GM12878 (cell line): ENCODE measurements at places on chromosomes 1 and 21. TPM values are rescaled to one million over a fixed set of nuclear protein-coding genes. Genes with fewer than 3 reads are reported as not detected.
A peak's percentile ranks its signal among the peaks of the same experiment; 100 is the strongest.

- no peaks in the 10 kb centered on the region for H3K36me3 ChIP-seq
- H3K4me3 ChIP-seq, result no peak overlapping the region
- H3K27me3 ChIP-seq, result no peaks in the 10 kb centered on the region
- DNase-seq, result no peak
- no peak overlapping the region for H3K27ac ChIP-seq
Measured at GRCh38 chr1:62050165-62050564, 144.5 kb upstream of the L1TD1 start.

Gene LCE1E
- 1.0 and 3.7 TPM in 2 replicates for total RNA-seq

GRCh38 chr1:169184812-169185211 lies 78.3 kb downstream of the ATP1B1 start:
- no peaks in the 10 kb centered on the region for H3K36me3 ChIP-seq
- no peaks in the 10 kb centered on the region for H3K27me3 ChIP-seq
- DNase-seq, result no peak

DNA sequence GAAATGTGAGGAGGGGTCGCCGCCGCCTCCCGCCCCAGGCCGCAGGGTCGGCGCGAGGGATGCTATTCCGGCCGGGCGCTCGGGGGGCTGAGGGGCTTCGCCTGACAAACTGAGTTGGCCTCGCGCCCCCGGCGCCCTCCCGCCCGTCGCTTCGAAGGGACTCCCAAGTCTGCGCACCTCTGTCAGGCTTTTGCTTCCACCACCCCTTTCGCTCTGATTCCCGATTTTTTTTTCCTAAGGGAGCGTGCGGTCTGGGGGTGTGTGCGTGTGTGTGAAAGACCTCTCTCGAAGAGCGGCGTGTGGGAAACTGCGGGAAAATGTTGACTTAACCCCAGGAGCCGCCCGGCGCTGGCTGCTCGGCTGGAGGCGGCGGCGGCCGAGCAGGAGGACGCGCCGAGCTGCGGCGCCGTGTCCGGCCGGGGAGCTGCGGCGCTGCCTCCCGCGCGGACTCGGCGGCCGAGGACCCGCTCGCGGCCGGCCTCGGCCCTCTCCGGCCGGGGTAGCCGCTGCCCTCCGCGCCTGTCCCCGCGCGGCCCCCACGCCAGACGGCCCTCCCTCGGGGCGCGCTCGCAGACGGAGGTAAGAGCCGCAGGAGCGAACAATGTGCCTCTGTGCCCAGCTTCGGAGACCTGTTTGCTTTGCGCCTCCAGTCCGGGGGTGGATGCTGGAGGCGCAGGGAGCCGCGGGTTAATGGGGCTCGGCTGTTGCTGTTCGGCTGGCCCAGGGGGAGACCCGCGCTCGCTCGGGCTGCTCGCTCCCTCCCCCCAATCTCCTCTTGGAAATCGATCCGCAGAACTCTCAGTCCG lies 1.1 kb downstream of the ADGRL2 start:
- no peak overlapping the region for H3K27ac ChIP-seq
- DNase-seq, result no peak
- H3K4me1 ChIP-seq, result no peaks in the 10 kb centered on the region
- H3K4me3 ChIP-seq, result no peak overlapping the region

Gene ESRRG
- not detected in 2 replicates for total RNA-seq

- no peaks in the 10 kb centered on the region for H3K36me3 ChIP-seq
- H3K4me3 ChIP-seq, result peak overlapping the region; percentile 47; the same call in 1 of the 2 replicates
- H3K27ac ChIP-seq, result peak overlapping the region; percentile 90
- no peak for DNase-seq
- H3K4me1 ChIP-seq, result peaks cover 21% of the 10 kb centered on the region
- H3K27me3 ChIP-seq, result no peaks in the 10 kb centered on the region
Measured at GRCh38 chr1:149846042-149846441, 53.3 kb upstream of the BOLA1 start.

DNA sequence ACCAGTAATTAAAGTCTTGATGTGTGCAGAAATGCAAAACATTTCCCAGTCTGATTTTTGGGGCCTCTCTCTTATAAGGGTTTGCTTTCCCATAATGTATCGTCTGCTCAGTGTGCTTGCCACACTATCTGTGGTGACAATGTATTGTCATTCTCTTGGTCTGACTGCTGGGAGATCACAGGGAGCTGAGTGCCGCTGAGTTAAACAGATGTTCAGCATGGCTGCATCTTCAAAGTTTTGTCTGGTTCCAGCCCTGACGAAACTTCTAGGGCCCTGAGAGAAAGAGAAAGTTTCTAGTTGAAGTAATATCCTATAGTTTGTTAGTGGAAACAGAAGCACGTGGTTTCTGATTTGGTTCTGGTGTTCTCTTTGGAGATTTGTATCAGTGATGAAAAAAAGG lies 42.6 kb downstream of the DNM3 start:
- DNase-seq, result no peak
- H3K4me3 ChIP-seq, result no peak overlapping the region
- no peaks in the 10 kb centered on the region for H3K27me3 ChIP-seq
- no peaks in the 10 kb centered on the region for H3K36me3 ChIP-seq

DNA sequence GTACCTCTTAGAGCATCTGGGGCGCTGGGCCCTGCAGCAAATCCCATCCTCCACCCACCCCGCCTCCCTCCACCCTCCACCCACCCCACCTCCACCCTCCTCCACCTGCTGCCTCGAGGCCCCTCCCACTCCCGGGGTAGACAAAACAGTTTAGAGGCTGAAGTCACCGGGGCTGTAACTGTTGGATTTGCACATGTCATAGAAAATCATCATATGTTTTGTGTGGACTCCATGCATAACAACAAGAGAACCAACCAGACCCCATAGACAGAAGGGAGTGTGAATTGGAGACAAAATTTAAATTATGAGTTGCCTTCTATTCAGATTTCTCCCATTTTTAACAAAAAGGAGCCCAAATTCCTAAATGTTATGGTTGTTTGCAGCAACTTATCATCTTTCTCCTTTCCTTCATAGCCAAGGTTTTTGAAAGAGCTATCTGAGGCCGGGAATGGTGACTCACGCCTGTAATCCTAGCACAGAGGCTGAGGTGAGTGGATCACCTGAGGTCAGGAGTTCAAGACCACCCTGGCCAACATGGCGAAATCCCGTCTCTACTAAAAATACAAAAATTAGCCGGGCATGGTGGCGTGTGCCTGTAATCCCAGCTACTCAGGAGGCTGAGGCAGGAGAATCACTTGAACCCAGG lies 28.2 kb upstream of the LGALS8 start:
- H3K36me3 ChIP-seq, result no peaks in the 10 kb centered on the region
- no peaks in the 10 kb centered on the region for H3K4me1 ChIP-seq
- no peak overlapping the region for H3K27ac ChIP-seq
- 0 out of 2 replicates have a peak, but pooled peaks cover 3% of the 10 kb centered on the region for H3K27me3 ChIP-seq

Gene CD84
- total RNA-seq, result 10.4 and 14.2 TPM in 2 replicates

DNA sequence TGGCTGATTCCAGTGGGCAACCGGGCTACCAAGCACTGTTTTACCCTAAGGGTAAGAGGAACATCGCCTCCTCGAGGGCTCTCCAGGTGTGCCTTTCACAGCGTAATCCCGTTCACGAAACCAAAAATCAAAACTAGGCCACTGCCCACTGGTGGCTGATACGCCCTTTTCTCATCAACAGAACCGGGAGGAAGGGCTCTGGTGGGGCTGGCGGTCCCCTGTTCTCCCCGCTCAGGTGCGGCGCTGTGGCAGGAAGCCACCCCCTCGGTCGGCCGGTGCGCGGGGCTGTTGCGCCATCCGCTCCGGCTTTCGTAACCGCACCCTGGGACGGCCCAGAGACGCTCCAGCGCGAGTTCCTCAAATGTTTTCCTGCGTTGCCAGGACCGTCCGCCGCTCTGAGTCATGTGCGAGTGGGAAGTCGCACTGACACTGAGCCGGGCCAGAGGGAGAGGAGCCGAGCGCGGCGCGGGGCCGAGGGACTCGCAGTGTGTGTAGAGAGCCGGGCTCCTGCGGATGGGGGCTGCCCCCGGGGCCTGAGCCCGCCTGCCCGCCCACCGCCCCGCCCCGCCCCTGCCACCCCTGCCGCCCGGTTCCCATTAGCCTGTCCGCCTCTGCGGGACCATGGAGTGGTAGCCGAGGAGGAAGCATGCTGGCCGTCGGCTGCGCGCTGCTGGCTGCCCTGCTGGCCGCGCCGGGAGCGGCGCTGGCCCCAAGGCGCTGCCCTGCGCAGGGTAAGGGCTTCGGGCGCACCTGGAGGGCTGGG lies at the start of gene IL6R:
TSS of gene IL6R (plus strand) at position 360 of the 763 bp plus-strand sequence. CDS start at position 647, 287 bp downstream.
- H3K36me3 ChIP-seq, result no peaks in the 10 kb centered on the region
- H3K4me3 ChIP-seq, result peak within 1 kb of the TSS; percentile 75
- peak within 1 kb of the TSS; percentile 83 for H3K27ac ChIP-seq
- peaks cover 68% of the 10 kb centered on the region for H3K4me1 ChIP-seq

Gene FMN2
- not detected in 2 replicates for total RNA-seq

DNA sequence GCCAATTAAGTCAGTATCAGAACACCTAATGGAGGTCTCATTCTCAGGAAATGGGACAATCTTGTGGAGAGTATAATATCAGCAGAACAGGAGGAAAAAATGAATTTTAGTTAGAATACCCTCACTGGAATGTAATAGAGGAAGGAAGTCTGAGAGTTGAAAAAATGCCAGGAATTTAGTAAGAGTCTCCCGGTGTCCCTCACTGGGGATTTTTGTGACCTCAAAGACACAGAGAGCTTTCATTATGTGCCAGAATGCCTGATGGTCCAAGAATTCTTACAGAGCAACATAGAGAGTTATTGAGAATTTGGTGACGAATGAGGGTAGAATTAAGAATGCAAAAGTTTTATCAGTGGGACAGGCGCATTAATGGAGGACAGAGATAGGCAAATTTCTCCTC lies 443.5 kb upstream of the B3GALT2 start:
- DNase-seq, result no peak
- H3K27ac ChIP-seq, result no peak overlapping the region
- no peaks in the 10 kb centered on the region for H3K36me3 ChIP-seq

Gene PCP4
- total RNA-seq, result not detected in 2 replicates

DNA sequence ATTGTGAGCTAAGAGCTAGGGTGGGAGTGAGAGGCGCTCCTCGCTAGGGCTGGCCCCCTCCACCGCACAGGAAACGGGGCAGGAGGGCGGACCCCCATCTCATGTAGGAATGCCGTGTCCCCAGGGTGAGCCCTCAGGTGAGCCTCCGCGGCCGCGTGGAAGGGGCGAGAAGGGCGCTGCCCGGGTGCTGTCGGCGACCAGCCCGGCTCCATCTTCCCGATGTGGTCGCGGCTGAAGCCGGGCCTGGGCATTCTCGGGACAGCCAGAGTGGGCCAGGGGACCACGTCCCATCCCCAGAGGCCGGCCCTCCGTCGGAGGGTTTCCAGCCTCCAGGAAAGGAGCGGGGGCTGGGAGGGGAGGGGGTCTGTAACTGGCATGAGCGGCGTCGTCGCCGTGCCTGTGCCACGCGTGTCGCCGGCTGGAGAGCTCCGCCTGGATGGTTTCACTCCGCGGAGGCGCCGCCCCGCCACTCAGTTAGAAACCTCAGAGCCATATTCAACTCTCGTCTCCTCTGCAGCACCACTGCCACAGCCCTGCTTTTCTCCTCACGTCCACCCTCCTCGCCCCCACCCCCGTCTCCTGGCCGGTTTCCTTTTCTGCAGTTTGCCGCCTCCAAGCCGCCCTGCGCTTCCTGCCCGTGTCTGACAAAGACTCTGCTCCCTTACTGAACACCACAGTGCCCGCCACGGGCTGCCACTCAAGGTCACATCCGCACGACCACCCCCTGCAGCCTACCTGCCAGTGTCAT lies at the start of gene TMEM269:
TSS of gene TMEM269 (plus strand) at position 46 of the 748 bp plus-strand sequence. CDS start 4,903 bp downstream, outside the sequence.
- no peak for DNase-seq
- H3K4me1 ChIP-seq, result peaks cover 3% of the 10 kb centered on the region; the same call in 1 of the 2 replicates
- H3K36me3 ChIP-seq, result peaks cover 6% of the 10 kb centered on the region; the same call in 1 of the 2 replicates
- no peak within 1 kb of the TSS for H3K27ac ChIP-seq
- H3K27me3 ChIP-seq, result no peaks in the 10 kb centered on the region

DNA sequence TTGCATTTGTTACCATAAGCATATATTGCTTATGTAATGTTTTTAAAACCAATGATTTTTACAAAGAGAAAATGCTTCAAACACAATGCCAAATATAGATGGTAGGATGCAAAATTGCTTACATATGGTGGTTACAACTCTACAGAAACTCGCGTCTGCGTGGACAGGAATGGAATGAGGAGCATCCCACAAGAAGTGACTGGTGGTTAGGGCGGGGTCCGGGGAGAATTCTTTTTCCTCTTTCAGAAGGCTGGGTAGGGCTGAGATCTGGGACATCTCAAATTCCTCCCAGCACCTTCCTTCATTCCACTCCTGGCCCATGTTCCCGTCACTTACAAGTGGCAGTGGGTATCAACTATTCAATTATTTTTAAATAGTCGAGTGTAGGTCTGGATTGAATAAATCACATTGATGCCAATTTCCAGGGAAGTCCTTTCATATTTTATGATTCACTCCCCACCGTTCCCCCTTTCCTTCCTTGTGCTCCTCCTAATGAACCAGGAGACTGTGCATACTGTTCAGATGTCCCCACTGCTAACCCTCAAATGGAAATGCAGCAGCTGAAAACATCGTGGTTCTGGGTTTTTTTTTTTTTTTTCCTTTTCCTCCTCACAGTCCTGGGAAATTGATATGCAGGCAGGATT lies 174.5 kb upstream of the POU3F1 start:
- H3K27me3 ChIP-seq, result peaks cover 4% of the 10 kb centered on the region
- no peak for DNase-seq
- H3K4me1 ChIP-seq, result no peaks in the 10 kb centered on the region
- H3K4me3 ChIP-seq, result no peak overlapping the region
- no peak overlapping the region for H3K27ac ChIP-seq

Gene CFHR2
- not detected in 2 replicates for total RNA-seq

Gene IGFN1
- not detected in 2 replicates for total RNA-seq
